Activated CD4-positive, alpha-beta T cell treated with anti-CD3 and anti-CD28 coated beads, Interleukin-2, amount 10 ng/mL, durations not matched to agents 24 days and 14 days (primary cell): ENCODE measurements at places on chromosomes 1 and 21. TPM values are rescaled to one million over a fixed set of nuclear protein-coding genes. Genes with fewer than 3 reads are reported as not detected.
A peak's percentile ranks its signal among the peaks of the same experiment; 100 is the strongest.

DNA sequence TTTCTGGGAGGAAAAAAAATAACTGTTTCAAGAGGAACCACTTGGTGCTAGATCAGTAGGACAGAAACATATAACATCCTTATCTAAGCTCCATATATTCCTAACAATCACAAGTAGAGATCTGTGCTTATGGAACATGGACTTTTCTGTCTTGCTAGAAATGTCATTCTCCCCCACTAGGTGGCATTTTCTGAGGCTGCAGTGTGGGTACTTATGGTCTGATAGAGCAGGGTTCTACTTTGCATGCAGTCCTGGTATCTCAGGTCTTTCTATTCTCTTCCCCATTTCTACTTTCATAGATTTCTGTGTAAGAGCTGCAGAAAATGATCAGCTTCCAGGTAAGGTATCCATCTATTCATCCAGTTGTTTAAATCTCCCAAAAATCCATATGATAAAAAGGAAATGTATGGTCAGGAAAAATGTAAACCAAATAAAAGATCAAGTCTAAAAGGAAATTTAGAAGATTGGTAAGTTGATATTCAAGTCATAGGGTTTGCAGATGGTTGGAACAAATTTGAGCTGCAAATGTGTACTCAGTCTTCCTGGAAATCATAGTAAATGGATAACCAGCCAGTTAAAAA lies 1.5 kb downstream of the ZNF684 start:
- H3K36me3 ChIP-seq: peaks cover 31% of the 10 kb centered on the region
- H3K4me1 ChIP-seq: peaks cover 22% of the 10 kb centered on the region
- H3K27me3 ChIP-seq: peaks cover 6% of the 10 kb centered on the region
- H3K4me3 ChIP-seq: peak overlapping the region; percentile 97

GRCh38 chr1:226960256-226960655 lies 20.2 kb downstream of the COQ8A start:
- no peak overlapping the region for H3K4me3 ChIP-seq
- H3K4me1 ChIP-seq: peaks cover 2% of the 10 kb centered on the region
- peaks cover 16% of the 10 kb centered on the region for H3K36me3 ChIP-seq

DNA sequence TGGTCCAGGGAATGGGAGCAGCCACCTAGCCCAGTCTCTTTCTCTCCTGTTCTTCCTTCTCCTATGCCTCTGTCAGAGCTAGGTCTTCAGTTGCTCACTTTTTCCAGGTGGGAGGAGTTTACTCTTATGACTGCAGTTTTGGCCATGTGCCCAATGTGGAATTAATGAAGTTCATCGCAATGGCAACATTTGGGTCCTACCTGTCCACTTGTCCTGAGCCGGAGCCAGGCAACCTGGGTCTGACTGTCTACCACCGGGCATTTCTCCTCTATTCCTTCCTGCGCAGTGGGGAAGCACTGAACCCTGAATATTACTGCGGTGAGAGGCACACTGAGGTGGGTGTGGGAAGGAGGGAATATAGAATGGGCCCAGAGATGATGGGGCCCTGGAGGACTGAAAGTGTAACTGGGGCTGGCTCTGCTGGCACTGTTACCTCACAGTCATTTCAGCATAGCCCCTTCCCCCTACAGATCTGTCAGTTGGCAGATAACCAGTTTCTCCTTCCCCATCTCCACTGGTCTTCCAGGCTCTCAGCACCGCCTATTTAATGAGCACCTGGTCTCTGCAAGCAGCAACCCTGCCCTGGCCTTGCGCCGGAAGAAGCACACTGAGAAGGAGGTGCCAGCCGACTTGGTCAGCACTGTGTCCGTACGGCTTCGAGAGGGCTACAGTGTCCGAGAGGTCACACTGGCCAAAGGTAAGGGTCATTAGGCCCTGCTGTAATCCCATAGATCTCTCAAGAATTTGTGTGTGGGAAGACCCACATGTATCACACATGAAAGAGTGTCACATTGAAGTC lies 30.1 kb downstream of the SZT2 start:
- peaks cover 7% of the 10 kb centered on the region for H3K4me1 ChIP-seq
- no peak overlapping the region for H3K4me3 ChIP-seq
- peaks cover 34% of the 10 kb centered on the region for H3K36me3 ChIP-seq
- no peaks in the 10 kb centered on the region for H3K27me3 ChIP-seq

DNA sequence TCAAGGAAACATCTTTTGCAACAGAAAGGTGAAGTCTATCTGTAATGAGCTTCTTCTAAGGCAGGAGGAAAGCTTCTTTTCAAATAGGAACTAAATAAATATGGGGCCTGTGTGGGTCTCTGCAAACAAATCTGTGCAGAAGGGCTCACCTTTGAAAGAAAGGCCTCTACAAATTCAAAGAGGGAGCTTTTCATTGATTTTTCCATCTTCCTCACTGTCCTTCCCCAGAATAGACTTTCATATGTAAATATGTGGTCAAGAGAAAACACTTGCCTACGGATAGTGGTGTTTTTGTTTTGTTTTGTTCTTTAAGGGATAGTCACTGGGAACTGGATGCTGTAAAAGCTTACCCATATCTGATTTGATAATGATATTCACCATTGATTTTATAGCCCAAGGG lies 223.4 kb downstream of the DSCAM start:
- H3K4me1 ChIP-seq: no peaks in the 10 kb centered on the region
- no peak overlapping the region for H3K27ac ChIP-seq
- H3K36me3 ChIP-seq: no peaks in the 10 kb centered on the region
- no peak for DNase-seq
- H3K27me3 ChIP-seq: no peaks in the 10 kb centered on the region

DNA sequence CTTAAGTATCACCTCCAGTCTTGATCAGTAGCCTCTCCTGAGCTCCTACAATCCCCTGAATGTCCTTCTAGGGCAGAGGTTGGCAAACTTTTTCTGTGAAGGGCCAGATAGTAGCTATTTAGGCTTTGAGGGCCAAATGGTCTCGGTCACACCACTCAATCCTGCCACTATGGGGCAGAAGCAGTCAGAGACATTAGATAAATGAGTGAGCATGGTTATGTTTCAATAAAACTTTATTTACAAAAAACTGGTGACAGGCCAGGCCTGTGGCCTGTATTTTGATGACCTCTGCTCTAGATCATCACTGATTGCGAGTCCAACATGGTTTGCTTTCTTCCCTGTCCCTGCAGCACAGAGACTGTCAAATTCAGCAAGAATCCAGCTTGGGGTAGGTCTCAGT lies 36.3 kb downstream of the LRP8 start:
- H3K36me3 ChIP-seq: peaks cover 19% of the 10 kb centered on the region
- no peaks in the 10 kb centered on the region for H3K27me3 ChIP-seq
- peaks cover 38% of the 10 kb centered on the region for H3K4me1 ChIP-seq
- H3K27ac ChIP-seq: peak overlapping the region; percentile 54
- no peak for DNase-seq

Gene PYHIN1
- total RNA-seq: 10.4 and 11.3 TPM in 2 replicates

Gene PLA2G4A
- 0.28 and 0.44 TPM in 2 replicates for total RNA-seq

Gene SLC22A15
- total RNA-seq: 0.23 and 0.36 TPM in 2 replicates
